ENCODE measurements at places on chromosomes 13 and 19.
A peak's percentile ranks its signal among the peaks of the same experiment; 100 is the strongest.

DNA sequence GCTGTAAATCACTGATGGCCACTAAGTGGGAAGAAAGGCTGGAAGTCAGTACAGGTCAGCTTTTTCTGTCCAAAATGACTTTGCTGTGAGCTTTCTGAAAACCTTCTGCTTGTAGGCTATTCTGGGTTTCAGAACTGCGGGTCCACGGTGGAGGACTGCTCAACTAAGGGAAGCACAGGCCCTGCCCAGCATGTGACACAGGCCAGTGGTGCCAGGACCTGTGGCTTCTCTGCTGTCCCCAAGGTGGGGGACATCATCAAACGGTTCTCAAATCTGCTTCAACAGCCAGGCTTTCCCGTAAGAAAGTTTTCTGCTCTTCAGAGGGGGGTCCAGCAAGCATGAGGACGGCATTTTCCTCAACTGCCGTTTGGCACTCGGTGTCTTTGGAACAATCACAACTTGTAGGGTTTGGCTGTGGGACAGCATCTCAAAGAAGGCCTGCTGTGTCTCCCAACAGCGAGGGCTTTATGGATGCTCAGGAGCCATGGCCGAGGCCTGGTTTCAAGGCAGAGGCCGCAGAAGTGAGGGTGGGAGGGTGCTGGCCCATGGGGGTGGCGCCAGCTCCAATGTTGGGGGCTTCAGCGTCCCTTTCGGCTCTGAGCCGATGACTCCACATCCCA, 3.8 kb downstream of the SGTA start:
- DNase-seq: no peak

GRCh38 chr19:51573331-51573730, 2.2 kb downstream of the ZNF175 start:
- no peak for DNase-seq

GRCh38 chr13:27004866-27005265, 166.7 kb downstream of the USP12 start:
- no peak for DNase-seq

- DNase-seq: no peak
Measured at GRCh38 chr13:63436325-63436668, 2020.6 kb upstream of the PCDH20 start.

GRCh38 chr19:11699931-11700794, 38.6 kb downstream of the ZNF823 start:
- no peak for DNase-seq

- no peak for DNase-seq
Measured at GRCh38 chr19:38904581-38905539, 5.1 kb downstream of the NFKBIB start.

GRCh38 chr13:24687611-24688010, 7.4 kb downstream of the ATP12A start:
- DNase-seq: no peak

- no peak for DNase-seq
Measured at GRCh38 chr19:1967087-1967608, 26.2 kb downstream of the CSNK1G2 start.

- no peak for DNase-seq
Measured at GRCh38 chr19:533364-534058, 2.0 kb downstream of the CDC34 start.

DNA sequence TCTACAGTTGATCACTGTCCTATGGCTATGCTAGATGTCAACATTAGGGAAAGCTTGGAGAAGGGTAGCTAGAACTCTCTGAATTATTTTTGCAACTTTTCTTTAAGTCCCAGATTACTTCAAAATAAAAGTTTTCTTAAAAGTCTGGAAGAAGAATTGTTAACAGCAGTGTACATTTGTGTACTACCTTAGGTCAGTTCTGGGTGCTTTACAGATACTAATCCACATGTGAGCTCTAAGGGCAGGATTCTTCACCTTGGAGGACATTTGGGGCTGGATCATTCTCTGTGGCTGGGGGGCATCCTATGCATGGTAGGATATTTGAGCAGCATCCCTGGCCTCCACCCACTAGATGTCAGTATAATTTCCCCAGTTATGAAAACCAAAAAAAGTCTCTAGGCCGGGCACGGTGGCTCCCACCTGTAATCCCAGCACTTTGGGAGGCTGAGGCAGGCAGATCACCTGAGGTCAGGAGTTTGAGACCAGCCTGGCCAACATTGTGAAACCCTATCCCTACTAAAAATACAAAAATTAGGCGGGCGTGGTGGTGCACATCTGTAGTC, 2.8 kb downstream of the BRME1 start:
- no peak for DNase-seq

GRCh38 chr19:10069046-10069445, 17.1 kb upstream of the SHFL start:
- no peak for DNase-seq

GRCh38 chr19:58009666-58010301, 7.2 kb upstream of the ZNF606 start:
- no peak for DNase-seq

DNA sequence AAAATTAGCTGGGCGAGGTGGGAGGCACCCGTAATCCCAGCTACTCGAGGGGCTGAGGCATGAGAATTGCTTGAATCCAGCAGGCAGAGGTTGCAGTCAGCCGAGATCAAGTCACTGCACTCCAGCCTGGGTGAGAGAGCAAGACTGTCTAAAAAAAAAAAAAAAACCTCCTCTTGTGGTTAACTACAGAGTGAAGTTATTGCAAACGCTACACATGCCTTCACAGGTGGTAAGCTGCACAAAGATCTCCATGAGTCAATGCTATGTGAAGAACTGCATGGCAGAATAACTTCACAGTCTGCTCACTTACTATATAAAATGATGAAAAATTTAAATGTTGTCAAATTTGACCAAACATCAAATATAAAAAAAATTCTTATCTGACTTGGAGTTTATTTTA, 436.8 kb downstream of the FGF14 start:
- no peak for DNase-seq

DNA sequence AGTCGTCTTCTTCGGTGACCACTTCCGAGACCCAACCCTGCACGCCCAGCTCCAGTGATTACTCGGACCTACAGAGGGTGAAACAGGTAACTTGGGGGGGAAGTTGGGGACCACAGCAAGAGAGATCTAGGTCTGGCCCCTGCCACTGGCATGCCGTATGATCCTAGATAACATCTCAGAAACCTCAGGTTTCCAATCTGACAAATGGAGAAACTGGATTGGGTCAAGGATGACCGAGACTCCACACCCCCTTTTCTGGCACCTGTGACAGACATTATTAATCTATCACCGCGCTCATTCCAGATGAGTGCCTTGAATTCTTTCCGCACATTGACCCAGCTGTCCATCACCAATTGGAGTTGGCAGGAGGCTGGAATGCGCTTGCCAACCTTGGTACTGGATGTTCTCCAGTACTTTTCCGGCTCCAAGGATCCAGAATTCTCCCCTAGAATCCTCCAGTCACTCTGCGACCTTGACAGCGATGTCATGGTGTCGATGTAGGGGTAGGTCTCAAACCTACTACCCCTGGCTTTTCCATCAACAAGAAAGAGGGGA, 17.4 kb downstream of the VASP start:
- DNase-seq: no peak

DNA sequence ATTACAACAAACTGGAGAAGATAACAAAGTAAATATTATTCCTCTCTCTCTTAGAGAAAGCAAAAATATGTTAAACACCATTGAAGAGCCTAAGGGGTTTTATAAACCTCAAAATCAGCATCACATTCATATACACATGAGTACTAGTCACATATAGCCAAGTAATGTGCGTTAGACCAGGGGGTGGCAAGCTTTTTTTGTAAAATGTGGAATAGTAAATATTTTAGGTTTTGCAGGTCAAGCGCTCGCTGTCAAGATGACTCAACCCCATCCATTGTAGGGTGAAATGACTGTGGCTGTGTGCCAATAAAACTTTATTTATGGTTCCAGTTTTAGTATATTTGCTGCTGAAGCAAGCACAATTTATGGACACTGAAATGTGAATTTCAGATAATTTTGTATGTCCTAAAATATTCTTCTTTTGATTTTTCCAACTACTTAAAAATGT, 21.7 kb downstream of the RFX2 start:
- no peak for DNase-seq

DNA sequence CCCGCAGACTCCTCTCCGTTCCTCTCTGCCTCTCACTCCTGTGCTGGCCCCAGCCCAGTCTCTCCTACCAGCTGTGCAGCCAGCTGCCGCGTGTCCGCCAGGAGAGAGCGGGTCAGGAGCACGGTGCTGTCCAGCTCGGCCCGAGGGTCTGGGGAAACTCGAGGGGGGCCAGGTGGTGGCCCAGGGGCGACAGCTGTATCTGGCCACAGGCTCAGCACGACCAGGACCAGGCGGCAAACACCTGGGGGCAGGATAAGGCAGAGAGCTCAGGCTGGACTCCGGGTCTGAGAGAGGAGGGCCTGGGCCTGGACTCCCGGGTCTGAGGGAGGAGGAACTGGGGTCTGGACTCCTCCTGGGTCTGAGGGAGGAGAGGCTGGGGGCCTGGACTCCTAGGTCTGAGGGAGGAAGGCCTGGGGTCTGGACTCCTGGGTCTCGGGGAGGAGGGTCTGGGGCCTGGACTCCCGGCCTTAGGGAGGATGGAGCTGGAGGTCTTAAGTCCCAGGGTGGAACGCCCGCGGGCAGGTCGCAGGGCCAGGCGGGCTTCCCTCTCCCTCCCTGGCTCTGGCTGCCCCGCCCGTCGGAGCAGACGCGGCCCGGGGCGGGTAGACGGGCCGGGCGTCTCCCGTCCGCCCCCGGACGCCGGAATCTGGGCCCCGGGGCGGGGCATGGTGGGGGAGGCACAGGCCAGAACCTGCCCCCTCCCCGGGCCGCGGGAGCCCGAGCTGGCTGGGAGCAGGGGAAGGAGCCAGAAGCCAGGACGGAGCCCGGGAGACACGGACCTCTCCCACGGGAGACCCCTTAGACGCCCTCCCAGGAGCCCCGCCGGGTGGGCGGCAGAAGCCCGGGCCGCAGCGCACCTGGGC, 1.3 kb downstream of the IL11 start:
- no peak for DNase-seq

GRCh38 chr13:68190818-68191217, 960.7 kb upstream of the PCDH9 start:
- DNase-seq: no peak

DNA sequence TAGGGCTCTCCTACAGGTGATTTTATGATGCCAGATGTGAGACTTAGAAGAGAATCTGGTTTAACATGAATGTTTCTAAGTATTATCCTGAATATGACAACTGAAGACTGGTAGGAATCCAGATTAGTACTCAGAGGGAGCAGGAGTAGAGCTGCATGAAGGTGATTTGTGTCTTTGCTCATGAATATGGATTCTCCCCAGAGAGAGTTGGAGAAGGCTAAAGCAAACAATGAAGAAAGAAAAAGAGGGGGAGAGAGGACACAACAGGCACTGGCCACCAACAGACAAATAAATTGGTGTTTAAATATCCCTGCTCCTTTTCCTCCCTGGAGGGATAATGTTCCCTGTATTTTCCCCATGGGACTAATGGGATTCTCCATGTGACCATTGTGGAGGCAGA, 427.0 kb upstream of the KLF12 start:
- no peak for DNase-seq

- no peak for DNase-seq
Measured at GRCh38 chr13:26895081-26895807, 134.7 kb upstream of the GPR12 start.

DNA sequence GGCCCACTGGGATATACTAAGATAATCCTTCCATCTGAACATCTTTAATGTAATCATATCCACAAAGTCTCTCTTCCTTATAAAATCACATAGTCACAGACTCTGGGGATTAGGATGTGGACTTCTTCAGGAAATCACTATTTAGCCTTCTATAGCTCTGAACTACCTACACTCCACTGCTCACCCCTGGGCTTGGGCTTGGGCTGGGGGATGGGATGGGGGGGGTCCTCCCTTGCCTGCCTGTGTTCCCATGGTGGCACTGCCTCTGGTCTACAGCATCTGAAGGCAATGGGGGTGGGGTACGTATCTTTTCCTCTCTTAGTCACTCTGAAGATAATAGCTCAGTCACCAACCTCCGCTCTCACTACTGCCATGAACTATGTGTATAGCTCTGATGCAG, 67.8 kb upstream of the SERTM1 start:
- DNase-seq: no peak

GRCh38 chr19:34430738-34431625, 2.8 kb downstream of the UBA2 start:
- peak; percentile 3 for DNase-seq

GRCh38 chr13:95181586-95181985, 119.7 kb downstream of the ABCC4 start:
- no peak for DNase-seq

DNA sequence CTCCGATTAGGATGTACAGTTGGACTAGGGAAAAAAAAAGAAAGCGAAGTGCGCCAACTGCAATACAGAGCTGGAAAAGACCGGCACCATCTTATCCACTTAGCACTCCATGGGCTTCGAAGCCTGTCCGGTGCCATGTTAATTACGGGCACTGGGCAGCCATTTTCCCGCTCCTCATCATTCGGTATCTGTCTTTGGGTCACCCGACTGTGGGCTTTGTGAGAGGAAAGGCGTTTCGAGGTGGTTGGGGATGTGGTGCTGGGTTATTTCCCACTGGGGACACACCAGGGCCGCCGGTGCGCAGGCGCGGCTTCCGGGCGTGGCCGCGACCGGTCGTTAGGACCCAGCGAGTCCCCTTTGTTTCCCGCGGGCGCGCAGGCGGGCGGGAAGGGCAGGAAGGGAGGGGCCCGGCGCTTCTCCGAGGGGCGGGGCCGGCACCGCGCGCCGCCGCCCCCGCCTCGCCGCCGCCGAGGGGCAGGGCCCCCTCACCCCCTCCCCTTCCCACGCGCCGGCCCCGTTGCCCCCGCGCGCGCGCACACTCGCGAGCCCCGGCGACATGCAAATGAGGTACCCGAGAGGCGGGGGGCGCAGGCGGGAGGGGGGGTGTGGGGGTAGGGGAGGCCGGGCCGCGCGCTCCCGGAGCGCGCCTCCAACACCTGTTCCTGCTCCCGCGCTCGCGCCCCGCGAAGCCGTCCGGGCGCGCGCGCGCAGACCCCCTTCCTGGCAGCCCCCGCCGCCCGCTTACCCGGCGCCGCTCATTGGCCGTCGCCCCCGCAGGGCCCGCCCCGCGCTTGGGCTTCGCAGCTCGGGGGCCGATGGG, at the start of gene ZNF524:
ZNF524 (plus strand) TSS at position 447 of the 820 bp plus-strand sequence. CDS start 1,825 bp downstream, outside the sequence.
- peak; percentile 60 for DNase-seq

GRCh38 chr19:40612831-40613689, 11.9 kb downstream of the LTBP4 start:
- DNase-seq: peak; percentile 74

DNA sequence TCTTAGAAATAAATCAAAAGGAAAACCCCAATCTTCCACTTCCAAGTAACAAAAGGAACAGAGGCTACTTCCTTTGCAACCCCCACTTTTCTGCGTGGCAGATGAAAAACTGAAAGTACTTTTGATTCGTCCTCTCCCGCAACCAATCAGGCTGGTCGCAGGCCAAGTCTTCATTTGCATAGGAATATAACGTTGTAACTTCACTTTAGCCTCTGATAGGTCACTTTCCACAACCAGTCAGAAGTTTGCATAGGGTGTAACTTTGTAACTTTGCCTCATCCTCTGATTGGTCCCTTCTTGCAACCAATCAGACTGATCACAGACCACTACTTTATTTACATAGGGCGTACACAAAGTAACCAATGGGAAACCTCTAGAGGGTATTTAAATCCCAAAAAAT, 37.2 kb downstream of the TGDS start:
- DNase-seq: no peak

Data from stimulated activated CD4-positive, alpha-beta T cell treated with anti-CD3 and anti-CD28 coated beads, Interleukin-1b, Interleukin-23, amount 100 ng/mL, for 1 hour (primary cell).